Astrocyte of the hippocampus (primary cell): ENCODE measurements at places on chromosomes 2 and 18.

DNA sequence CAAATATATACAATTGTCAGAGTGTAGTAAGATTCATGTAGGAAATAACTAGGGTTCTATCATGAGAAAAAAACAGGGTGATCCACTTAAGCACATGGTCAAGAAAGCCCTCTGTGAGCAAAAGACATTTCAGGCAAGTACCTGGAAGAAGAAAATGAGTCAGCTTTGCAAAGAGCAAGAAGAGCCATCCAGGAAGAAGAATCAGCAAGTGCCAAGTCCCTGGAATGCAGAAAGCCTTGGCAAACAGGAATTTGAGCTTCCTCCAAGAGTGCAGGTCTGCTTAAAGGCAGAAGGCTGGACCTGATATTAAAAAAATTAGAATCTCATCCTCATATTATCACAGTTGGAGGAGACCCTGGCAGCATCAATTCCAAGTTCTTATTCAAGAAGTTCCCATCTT, 188.5 kb upstream of the CELF4 start:
- no peak for DNase-seq

DNA sequence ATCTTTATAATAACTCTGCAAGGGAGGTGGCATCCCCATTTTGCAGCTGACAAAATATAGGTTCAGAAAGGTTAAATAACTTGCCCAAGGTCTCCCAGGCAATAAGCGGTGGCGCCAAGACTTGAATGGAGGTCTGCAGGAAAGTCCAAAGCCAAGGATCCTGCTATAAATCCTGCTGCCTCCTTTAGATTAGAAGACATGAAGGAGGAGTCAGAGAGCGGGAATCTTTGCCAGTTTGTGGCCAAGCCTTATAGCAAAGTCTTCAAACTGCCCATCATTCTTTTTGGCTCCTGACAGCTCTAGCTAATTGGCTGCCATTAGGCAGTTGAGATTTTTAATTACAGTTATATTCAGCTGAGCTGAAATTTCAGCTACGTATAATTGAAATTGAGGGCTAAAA, 114.3 kb downstream of the C1D start:
- no peak for DNase-seq

GRCh38 chr2:23350792-23351355, 34.1 kb upstream of the KLHL29 start:
- no peak for DNase-seq

DNA sequence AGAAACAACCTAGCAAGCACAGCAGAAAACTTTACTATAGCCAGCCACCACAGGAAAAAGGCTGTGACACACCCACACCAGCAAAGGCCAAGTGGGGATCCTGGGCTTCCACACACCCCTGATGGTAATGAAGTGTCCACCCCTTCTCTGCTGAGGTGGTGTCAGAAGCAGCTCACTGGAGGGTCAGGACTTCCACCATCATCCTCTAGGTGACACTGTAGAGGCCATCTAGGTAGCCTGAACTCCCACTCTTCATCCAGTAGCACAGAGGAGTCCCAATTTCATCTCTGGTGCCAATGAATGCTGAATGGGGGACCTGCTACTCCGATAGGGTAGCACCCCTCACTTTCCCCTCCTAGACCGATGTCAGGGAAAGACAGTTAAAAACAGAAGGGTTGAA, 1544.4 kb downstream of the LRP1B start:
- DNase-seq: no peak

DNA sequence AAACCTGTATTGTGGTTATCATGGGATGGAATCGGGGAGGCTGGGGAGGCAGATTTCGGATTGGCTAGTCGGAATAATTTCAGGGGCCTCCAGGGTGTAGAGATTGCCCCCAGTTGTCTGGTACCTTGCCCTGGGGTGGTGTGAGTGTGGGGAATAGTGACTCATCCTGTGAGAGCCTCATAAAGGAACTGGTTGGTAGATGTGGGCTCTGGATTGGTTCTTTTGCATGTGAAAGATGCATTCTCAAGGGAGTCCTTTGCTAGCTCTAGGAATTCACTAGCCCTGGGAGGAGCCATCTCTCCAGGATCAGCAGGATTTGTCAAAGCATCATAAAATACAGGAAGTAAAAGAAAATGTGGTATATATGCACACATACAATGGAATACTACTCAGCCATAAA, 331.6 kb downstream of the SETBP1 start:
- DNase-seq: no peak

DNA sequence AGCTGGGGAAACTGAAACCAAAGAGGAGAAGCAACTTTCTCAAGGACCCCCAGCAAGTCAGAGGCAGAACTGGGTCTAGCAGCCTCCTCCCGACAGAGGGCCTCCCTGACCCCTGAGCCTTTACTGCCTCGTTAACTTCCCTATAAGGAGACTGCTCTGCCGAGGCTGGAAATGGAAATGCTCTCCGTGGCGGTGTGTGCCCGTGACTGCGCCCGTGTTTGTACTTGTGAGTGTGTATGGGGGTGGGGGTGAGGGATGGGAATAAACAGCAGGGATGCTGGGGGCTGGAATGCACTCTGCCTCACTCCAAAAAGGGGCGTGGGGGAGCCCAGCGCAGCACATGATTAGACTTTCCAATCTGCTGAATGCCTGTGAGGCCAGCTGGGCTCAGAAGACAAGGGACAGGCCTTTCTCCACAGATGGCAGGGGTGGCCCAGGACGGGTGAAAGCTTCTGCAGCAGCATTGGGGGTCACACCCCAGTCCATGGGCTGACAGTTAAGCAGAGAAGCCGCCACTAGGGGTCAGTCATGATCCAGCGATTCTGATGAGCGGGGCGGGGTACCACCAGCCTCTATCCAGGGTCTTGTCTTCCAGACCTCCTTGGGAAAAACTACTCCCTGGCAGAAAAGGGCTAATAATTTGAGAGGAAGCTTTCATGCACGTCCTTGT, 26.8 kb downstream of the MPHOSPH10 start:
- peak; percentile 65 for DNase-seq

GRCh38 chr2:40957508-40957907, 505.6 kb upstream of the SLC8A1 start:
- no peak for DNase-seq

GRCh38 chr2:76579911-76580310, 869.2 kb upstream of the GCFC2 start:
- DNase-seq: no peak

DNA sequence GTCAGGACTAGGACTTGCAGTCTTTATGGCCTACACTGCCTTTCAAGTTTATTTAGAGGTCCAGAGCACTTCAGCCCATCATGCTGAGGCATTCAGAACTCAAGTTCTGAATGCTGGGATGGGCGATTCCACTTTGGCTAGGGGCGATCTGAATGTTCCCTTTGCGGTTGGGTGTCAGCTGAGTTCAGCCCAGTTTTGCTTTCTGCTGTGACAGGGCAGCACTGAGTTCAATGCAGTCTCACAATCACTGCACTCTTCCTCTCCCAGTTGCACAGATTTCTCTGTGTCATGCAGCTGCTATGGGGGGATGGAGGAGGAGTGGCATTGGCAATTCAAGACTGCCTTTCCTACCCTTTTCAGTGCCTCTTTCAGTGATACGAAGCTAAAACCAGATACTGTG, 1232.0 kb upstream of the FAM98A start:
- DNase-seq: no peak

GRCh38 chr2:195251214-195251613, 405.8 kb upstream of the SLC39A10 start:
- DNase-seq: no peak

- peak; percentile 60 for DNase-seq
These were observed 6.2 kb downstream of the GLI2 start for GRCh38 chr2:120741571-120742561.

GRCh38 chr2:50770299-50770698, 261.6 kb downstream of the NRXN1 start:
- no peak for DNase-seq

- DNase-seq: no peak
These were observed 33.2 kb downstream of the SLC38A11 start for GRCh38 chr2:164922134-164922533.

DNA sequence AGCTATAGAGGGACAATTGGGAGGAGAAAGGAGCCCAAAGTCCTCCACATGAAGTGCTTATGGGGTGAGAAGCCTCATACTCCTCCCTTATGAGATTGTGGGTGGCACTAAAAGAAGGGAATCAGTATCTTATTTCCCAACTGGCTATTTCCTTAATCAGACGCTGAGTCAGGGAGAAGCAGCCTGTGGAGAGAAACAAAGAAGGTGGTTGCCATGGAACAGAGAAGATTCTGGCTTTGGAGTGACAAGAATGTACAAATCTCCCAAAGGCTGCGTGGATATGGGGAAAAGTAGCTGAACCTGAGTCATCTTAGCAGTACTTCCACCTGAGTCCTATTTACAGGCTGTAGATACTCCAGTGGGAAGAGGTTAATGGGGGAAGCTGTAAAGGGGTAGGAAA, 115.8 kb upstream of the CWC22 start:
- DNase-seq: peak; percentile 46

- no peak for DNase-seq
These were observed 123.2 kb upstream of the GLI2 start for GRCh38 chr2:120612471-120612870.

DNA sequence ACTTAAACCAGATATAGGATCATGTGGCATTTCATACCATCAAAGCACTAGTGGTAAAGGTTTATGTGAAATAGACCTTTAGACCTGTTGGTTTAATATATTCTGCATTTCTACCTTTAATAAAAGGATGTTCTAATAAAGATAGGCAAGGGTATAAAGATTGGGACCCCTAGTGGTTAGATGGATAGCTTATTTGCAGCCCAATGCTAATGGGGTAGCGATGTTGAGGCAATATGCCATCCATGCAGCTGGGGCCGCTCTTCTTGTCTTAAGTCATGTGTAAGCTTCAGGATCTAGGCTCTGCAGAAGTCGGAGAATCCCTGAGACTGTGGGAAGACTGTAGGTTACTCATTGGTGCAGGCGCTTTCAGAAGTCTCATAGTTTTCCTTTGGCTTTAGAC, 114.9 kb downstream of the ICOS start:
- peak; percentile 4 for DNase-seq

DNA sequence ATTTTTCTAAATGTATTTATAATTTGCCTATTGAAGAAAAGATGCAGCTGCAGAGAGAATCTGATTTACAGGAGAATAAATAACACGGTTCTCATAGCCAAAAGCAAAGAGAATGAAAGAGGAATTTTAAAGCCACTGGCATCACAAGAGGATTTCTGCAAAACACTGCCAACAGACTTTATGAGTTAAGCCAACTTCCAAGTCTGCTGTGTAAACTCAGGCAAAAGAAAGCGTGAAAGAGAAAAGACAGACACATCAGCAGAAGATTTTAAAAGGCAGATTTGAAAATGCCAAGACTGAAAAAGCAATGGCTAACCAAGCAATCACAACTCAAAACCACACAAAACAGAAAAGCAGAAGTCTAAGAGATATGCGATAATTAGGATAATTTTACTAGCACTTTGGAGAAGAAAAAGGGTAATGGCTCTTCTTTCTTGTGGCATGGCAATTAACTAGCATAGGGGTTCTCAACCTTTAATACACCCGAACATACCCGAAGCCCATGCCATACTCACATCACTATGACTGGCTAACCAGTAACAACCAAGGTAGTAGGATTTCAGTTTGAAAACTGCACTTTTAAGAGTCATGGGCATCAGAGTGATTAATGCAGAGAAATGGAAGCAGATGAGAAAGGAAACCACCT, 4.9 kb downstream of the DARS1 start:
- no peak for DNase-seq
